PC-3 (cell line): ENCODE measurements at places on chromosomes 13 and 19.

GRCh38 chr13:29508130-29508875, 87.2 kb downstream of the SLC7A1 start:
- DNase-seq = peak; percentile 86

DNA sequence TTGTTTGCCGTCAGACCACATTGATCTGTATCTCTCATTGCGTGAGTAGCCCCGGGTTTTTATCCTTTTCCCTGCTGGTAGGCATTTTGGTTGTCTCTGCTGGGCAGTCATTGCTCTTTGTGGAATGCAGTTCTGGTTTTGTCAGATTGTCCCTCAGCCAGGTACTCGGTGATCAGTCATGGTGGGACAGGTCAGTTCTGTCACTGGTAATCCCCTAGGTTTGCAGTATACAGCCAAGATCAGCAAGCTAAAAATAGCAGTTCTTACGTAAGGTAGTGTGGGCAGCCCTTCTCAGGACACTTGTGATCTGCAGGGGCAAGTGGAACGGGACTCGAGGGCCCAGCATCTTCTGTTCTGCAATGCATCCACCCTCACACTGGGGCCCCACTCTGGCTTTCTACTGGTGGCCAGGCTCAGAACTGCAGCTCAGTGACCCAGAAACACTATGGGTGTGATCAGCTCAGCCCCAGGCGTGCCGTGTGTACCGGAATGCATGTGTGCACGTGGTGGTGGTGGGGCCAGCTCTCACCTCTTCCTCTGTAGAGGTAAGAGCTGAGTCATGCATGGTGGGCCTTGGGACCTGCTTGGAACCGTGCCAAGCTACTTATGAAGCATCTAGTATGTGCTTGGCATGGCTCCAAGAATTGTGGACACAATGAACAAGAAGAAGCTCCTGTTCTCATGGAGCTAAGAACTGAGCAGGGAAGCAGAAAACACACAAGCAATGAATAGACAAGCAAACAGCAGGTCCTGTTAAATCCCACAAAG, 6.3 kb downstream of the PLEKHF1 start:
- peak; percentile 60 for DNase-seq

DNA sequence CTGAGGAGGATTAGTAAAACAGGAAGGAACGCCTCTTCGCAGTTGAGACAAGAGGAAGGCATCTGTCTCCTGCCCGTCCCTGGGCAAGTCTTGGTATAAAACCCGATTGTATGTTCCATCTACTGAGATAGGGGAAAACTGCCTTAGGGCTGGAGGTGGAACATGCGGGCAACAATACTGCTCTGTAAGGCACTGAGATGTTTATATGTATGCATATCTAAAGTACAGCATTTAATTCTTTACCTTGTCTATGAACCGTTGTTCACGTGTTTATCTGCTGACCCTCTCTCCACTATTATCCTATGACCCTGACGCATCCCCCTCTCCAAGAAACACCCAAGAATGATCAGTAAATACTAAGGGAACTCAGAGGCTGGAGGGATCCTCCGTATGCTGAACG, 722 bp upstream of the TIMM50 start:
- DNase-seq = no peak

- DNase-seq = no peak
Measured at GRCh38 chr13:93620181-93620765, 393.7 kb downstream of the GPC6 start.

GRCh38 chr19:17775991-17776803, 18.7 kb upstream of the B3GNT3 start:
- peak; percentile 37 for DNase-seq

DNA sequence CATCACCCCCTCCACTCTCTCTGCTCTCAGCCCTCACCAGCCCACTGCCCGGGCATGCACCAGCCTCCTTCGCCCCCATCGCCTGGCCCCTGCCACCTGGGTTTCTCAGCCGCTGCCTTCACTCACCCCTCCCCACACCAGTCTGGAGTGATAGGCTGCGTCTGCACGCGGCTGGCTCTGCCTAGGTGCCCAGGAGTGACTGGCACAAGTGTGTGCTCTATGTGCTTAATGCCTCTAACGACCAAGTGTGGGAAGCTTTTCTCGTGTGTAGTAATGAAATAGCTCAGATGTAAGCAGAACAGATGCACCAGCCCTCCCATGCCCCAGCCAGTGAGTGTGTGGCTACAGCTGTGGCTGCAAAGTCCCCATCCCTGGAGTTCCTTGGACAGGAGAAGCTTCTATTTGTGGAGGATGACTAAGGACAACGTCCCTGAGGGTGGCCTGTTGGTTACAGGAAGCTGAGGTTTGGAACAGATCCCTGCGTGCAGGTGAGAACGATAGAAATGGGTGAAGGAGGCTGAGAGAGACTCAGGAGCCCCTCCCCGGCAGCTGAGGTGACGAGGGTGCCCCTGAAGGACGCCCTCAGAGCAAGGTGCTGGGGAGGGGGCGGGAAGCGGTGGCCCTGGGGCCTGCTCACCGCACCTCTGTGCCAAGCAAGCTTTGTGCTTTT, 35.6 kb downstream of the ATP11A start:
- DNase-seq = peak; percentile 85

- no peak for DNase-seq
Measured at GRCh38 chr13:85386424-85386823, 412.8 kb downstream of the SLITRK6 start.

- peak; percentile 55 for DNase-seq
Measured at GRCh38 chr19:19170053-19170872, at the start of gene MEF2B. Gene MEF2B (minus strand): TSS chr19:19170263. CDS start chr19:19150735, 19,528 bp downstream.

DNA sequence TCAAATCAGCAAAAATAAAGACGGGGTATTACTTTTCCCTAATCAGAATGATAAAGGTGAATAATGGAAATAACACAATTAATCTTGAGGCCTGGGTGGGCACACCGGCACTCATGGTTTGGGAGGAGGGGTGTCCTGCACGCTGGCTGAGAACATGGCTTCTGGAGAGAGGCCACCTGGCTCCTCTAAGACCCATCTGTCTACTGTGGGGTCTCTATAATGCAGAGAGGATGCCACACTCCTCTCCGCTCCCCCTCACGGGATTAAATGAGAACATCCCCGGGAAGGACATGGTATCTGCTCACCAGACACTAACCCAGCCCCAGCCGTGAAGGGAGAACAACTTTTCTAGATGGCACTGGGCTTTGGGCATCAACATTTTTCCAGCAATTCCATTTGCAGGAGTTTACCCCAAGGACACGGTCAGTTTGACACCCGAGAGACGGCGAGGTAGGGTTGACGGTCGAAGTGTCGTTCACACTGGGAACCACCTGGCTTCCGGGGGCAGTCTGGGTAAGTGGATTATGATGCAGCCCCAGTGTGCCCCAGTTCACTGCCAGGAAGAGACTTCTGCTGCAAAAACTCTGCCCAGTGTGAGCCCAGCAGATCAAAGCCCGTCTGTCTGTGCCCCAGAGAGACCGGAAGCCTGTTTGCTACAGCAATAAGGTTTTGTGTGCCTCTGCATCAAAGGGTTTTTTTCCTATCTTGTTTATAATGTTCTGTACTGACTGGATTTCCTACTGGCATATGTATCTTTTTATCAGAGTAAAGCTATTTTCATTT, 56.6 kb downstream of the CEBPG start:
- no peak for DNase-seq

GRCh38 chr19:49931293-49932040, 2.2 kb upstream of the NUP62 start:
- no peak for DNase-seq
